Heart left ventricle (tissue), 16 donors: ENCODE measurements at places on chromosomes 6 and 20.

- peak; percentile 60 for DNase-seq
Observed at GRCh38 chr6:4794140-4794707, 18.0 kb downstream of the CDYL start.

DNA sequence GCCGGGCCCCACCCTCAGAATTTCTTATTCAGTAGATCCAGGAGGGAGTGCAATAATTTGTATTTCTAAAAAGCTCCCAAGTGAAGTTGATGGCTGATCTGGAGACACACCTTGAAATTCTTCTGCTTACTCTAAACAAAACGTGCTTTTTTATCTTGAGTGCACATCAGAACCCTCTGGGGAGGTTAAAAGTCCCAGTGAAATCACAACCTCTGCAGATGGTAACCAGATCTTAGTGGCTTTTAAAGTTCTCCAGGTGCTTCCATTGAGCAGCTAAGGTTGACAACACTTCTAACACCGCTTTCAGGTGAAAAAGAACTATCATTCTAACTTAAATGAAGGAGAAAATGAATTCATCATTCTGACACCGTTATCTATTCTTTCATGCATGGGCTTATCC, 45.6 kb upstream of the ESR1 start:
- DNase-seq = no peak

DNA sequence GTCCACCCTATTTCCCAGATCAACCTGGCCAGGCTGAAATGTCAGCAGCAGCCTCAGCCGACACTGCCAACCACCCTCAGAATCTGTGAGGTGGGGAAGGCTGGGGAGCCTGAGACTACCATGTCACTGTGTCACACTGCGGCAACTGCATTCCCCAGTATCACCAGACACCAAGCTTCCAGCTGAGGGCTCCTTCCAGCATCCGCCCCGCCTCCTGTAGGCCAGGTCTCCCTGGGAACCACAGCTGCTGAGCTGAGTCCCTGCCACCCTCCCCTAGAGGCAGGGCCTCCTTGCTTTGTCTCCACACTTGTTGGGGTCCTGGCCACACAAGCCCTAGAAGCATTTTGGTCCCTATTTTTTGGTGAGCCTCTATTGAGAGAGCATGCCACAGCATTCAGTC, 115.7 kb downstream of the UNC5CL start:
- DNase-seq = no peak

- DNase-seq = no peak
Observed at GRCh38 chr6:31898383-31899011, 999 bp upstream of the EHMT2 start.

DNA sequence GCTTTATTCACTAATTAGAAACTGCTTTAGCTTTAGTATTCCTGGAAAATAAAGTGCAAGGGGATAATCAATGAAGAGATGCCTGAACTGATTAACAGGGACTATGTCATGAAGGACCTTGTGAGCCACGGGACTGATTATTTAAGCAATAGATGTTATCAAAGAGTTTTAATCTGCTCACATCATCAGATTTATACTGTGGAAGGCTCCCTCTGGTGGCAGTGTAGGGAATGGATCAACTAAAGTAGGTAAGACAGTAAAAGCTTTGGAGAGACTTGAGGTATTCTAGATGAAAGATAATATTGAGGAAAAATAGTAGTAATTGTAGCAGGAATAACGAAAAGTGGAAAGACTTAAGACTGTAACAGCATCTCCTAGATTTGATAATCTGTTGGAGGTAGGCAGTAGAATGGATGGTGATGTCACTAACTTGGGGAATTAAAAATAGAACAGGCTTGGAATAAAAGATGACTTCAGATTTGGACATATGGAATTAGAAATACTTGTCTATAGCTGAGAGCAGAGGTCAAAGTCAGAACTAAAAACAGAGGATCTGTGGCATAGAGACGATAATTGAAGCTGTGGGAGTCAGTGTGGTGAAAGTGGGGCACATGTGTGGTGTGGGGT, 80.3 kb upstream of the HTR1E start:
- DNase-seq = no peak

GRCh38 chr20:33944914-33945313, 48.8 kb upstream of the RALY start:
- DNase-seq = no peak

- DNase-seq = no peak
Observed at GRCh38 chr6:89596484-89596883, 42.1 kb downstream of the LYRM2 start.

DNA sequence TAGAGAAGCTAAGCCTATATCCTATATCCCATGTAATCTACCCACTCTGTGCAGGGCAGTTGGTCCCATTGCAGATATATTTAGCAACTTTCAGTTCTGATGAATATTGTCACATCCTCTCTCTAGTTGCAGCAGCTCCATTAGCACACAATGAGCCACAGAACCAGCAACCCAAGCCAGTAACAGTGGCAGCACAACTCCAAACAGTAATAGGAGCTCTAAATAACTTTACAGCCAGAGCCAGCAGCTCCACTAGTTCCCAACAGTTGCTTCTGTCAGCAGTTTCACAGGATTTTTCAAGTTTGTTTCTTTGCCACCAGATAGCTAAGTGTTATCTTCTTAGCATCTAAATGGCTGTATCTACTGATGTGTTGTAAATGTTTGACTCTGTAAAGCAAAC, 490.8 kb downstream of the HTR1B start:
- DNase-seq = no peak

GRCh38 chr6:74925683-74926082, 280.2 kb downstream of the COL12A1 start:
- no peak for DNase-seq

DNA sequence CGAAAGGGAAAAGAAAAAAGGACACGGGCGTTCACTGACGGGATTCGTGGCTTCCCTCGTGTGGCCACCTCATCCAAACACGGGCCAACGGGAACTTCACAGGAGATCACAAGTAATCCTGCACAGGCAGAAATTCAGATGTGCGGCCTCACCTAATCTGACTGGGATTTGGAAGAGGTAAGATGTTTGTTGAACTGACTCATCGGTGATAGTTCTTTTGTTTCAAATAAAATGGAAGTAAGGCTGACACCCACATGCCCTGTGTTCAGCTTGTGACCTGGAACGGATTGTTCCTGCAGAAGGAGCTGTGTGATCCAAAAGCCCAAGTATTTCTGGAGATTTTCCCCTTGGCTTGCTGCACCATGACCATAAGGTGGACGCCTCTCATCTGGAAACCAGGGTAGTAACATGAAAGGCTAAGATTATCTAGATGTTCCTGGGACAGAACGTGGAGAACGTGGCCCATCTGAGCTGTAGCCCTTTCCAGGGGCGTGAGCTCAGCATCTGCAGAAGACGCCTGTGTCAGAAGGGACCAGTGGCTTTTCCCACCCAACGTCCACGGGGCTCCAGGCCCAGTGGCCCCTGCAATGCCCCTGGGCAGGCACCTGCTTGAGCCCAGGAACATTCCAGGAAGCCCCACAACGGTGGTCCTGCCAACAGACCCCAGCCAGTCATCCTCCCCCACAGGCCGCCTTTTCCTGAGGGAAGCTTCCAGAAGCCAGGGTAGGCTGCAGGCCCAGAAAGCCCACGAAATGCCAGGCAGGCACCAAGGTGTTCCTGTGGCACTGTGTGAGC, 39.7 kb downstream of the DLL1 start:
- no peak for DNase-seq

DNA sequence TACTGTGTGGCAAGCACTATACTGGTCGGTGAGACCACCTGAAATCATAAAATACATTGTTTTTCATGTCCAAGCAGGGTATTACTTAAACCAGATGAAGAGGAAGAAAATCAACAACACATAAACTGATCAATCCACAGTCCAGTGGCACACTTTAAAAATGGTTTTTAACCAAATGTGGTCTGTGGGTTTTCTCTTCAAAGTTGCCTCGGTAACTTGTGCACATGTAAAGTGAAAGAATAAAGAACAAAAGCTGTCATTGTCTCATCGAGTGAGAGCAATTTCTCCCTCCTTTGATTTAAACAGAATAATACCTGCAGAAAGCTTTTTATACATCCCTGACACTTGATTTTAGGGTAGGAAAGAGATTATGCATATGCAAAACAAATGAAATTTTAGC, 3.7 kb downstream of the FLRT3 start:
- no peak for DNase-seq

- DNase-seq = no peak
Observed at GRCh38 chr6:118240878-118241528, 307.1 kb upstream of the PLN start.

DNA sequence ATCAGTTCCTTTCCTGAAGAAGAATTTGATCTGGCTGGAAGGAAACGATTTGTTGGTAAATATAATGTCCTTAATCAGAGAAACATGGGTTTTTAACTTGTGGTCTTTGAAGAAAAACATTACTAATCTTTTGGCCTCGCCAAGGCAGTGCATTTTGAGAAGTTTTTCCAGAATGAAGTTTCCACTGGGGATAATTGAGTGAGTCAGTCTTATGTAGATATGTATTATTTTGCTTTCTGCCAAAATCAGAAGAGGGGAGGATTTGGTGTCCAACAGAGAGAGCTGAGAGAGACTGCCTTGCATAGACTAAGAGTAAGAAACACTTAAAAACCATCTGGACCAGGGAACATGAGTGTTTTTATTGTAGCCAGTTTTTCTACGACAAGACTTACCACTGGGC, 79.9 kb downstream of the FNDC1 start:
- DNase-seq = no peak

- DNase-seq = no peak
Observed at GRCh38 chr6:87393026-87393622, 14.6 kb upstream of the CFAP206 start.

- no peak for DNase-seq
Observed at GRCh38 chr6:65557224-65557623, 149.8 kb downstream of the EYS start.

DNA sequence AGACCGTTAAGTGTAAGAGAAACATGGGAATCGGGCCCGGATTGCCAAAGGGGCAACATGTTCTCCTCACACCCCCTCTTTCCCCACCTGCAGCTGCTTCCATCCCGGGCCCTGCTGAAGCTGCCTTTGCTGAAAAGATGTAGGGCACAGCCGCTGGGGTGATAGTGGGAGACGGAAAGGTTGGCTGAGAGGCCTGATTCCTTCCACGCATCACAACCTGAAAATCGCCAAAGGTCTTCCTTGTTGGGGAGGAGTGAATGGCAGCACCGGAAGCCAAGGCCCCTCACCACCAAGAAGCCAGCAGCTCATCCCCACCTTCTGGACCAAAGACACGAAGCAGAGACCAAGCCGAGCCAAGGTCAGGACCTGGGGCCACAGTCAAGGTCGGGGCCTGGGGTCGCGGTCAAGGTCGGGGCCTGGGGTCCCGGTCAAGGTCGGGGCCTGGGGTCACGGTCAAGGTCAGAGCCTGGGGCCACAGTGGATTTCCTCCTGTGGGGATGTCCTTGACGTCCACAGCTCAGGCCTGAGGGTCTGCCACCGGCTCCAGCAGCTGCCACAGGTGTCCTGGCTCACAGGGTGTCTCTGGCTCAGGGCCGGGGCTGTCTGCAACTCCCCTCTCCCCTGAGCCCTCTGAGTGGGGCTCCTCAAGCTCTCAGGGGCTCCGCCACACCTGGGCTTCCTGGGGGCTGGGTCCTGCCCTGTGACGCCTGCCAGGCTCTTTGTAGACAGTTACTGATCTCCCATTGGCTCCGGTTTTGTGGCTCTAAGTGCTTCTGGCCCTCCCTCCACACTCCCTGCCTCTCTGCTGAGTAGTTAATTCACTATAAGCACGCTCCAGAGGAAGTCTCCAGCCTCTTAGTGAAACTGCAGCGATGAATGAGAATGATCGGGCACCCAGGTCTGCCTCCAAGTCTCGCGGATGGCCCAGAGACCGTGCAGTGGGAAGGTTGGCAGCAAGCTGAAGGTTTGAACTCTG, 5.5 kb upstream of the CHRNA4 start:
- DNase-seq = no peak

- DNase-seq = peak; percentile 46
Observed at GRCh38 chr6:109073344-109074132, 21.1 kb downstream of the SESN1 start.

DNA sequence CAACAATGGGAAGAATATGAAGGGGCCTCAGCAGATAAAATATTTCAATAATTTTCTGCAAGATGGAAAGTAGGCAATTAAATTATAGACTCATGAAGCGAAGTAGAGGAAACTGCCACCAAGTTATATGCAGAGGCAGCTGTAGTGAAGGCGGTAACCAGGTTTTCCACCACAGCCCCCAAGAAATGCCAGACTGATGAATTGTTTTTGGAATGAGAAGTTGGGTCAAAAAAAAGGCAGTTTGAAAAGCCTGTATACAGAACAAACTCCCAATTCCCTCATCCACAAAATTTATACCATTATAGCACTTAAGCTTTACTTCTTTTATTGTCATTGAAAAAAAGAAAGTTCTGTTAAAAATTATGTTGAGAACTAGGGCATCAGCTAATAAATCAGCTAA, 45.3 kb downstream of the ELOVL4 start:
- DNase-seq = no peak

GRCh38 chr6:107323133-107323785, 136.1 kb downstream of the PDSS2 start:
- DNase-seq = no peak

DNA sequence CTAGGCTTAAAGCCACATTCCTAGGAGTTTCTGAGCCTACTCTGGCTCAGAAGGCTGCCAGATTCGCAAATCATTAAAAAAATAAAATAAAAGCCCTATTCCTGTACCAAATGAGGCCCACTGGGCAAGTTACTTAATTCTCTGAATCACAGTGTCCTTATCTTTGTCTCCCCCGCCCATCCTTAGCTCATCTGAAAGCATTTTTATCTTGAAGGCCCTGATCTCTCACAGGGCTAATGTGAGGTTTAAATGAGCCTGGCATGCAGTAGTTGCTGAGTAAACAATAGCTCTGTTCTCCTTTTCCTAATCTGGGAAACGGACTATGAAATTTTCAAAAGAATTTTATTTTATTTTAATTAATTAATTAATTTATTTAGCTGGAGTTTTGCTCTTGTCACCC, 2.1 kb upstream of the ZBTB12 start:
- no peak for DNase-seq

- DNase-seq = no peak
Observed at GRCh38 chr6:157260735-157261410, 62.4 kb downstream of the TMEM242 start.

DNA sequence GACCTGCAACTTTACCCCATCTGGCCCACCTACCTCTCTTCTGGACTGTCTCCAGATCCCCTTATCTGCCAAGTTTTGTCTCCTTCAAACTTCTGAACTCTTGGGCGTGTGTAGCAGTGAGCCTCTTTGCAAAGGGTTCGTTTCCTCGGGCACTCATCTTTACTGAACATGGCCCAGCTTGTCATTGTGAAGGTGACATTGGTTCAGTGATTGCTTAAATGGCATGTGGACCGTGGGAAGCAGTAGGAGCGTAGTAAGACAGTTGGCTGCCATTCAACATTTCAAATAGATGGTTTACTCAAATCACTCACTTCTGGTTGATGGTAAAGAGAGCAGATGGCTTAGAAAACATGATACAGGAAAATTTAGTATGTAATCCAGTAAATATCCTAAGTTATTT, 34.8 kb upstream of the KIF25 start:
- no peak for DNase-seq

DNA sequence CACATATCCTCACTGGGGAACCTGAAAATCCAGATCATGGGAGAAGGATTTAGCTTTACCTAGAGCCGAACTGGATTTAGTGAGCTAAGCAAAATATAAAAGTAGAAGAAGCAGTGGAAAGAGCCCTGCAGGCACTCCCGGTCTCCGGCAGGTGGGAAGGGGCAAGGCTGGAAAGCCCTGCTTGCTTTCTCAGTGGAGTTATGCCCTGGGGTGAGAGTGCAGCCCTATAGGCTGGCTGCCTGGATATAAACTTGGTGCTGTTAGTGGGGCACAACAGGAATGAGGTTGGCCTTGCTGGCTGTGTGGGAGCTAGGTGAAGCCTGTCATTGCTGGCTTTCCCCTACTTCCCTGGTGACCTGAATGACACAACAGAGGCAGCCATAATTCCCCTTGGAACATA, 122.0 kb downstream of the CDK19 start:
- no peak for DNase-seq
